ENCODE measurements at places on chromosomes 1 and 21. TPM values are rescaled to one million over a fixed set of nuclear protein-coding genes. Genes with fewer than 3 reads are reported as not detected.
A peak's percentile ranks its signal among the peaks of the same experiment; 100 is the strongest.

Gene AIRE
- not detected for total RNA-seq

Gene TSPEAR
- total RNA-seq: 0.13 TPM

Gene RGS4
- total RNA-seq: 8.5 TPM

Gene CACNA1E
- under 0.01 TPM for total RNA-seq

Gene SPRR2E
- total RNA-seq: not detected

Gene TRIM46
- 1.8 TPM for total RNA-seq

Gene S100A5
- total RNA-seq: not detected

Gene PALMD
- total RNA-seq: 10.9 TPM

Gene CELA3A
- total RNA-seq: not detected

Gene S100A7
- not detected for total RNA-seq

Gene PDC
- total RNA-seq: not detected

Gene IL20
- not detected for total RNA-seq

GRCh38 chr1:61748566-61748965, 6.3 kb downstream of the PATJ start:
- no peak for DNase-seq

DNA sequence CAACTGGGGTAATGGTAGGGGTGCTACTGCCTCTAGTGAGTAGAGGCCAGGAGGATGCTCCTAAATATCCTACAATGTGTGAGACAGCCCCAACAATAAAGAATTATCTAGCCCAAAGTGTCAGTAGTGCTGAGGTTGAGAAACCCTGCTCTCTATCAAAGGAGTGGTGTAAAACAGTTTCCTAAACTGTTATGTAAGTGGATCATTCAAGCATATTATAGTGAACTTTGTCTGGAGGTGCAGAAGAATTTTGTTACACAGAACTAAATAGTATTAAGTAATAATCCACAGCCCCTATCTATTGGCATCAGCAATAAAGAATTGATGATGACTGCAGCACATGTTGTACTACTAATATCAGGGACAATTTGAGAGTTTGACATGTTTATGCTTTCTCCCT, 20.3 kb upstream of the TARS2 start:
- DNase-seq: no peak

DNA sequence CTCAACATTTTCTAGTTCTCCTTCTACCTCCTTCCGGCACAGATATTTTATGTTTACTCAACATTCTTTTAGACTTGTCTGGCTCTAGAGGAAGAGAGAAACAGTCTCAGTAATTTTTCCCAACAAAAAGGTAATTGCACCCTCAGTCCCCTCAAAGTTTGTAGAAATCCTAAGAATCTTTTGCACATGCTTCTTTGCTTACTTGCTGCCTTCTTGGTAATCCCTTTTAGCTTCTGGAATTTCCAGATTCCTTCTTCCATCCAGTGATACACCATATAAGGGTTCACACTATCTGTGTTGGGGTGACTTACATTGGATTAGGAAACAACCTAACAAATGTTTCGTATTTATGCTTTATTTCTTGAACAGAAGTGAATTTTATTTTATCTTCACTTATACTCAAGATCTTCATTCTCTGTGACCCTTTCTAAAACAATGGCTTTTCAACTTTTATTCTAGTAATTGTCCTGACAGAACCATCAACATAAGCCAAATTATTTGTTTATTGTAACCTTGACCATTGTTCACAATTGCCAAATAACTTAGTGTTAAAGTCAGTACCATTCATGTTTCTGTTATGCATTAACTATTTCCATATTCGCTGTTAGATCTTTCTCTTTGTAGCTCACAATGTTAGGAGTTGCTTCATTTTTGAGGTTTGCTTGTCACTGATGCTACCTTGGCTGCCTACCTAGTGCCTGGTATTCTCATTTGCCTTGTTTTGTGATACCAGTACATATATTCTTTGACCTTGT, 238.1 kb downstream of the HMCN1 start:
- DNase-seq: no peak

DNA sequence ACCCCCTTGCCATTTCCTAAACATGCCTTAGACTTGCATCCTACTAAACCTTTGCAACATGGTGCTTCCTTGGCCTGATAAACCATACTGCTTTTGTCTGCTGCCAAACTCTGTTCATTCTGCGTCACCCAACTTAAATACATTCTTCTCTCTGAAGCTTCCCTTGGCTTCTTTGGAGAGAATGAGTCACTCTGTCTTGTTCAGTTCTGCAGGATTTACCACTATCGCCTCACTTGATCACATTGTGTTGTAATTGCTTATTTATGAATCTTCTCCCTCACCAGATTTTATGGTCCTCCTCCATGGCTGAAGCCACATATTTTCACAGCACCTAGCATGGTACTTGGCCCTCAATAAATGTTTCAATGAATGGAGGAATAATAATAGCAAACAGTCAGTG, 21.7 kb upstream of the TUT4 start:
- DNase-seq: peak; percentile 47

- DNase-seq: peak; percentile 81
Measured at GRCh38 chr1:44405031-44405797, at the start of gene RNF220. TSS of gene RNF220 (plus strand) at chr1:44405255.

GRCh38 chr1:207861442-207862177, 49.3 kb downstream of the CD34 start:
- no peak for DNase-seq

- DNase-seq: no peak
Measured at GRCh38 chr1:42152119-42152518, 1.1 kb upstream of the GUCA2B start.

- no peak for DNase-seq
Measured at GRCh38 chr1:60540141-60540540, 466.6 kb upstream of the C1orf87 start.

GRCh38 chr1:116133696-116134475, 22.7 kb downstream of the MAB21L3 start:
- no peak for DNase-seq

GRCh38 chr21:14602382-14602958, 56.4 kb upstream of the SAMSN1 start:
- DNase-seq: no peak

DNA sequence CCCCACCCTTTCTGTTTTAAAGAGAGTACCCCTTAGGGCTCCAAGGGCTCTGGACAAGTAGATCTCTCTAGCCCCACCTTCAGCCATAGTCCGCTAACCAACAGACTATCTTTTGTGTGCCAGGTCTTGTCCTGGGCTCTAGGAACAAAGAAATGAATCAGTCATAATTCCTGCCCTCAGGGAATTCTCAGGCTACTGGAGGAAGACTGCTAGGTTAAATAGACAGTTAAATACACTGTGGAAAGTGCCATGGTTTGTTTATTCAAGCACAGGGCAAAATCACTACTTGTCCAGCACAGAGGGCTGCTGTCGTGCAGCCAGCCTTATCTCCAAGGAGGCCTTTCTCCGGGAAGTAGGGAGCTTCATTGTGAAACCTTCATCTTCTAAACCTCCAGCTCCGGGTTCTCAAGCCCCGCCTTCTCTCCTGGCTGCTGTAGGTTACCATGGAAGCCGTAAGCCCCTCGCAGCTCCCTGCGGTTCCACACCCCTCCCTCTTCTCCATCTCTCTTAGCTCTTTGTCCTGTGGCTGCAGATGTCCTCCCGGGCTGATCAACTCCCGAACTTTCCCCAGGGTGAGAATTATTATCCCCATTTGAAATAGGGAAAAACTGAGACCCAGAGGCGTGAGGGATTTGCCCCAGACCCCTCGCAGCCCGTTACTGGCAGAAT, 29.8 kb downstream of the SHISAL2A start:
- DNase-seq: no peak

- no peak for DNase-seq
Measured at GRCh38 chr1:82534996-82535395, 734.3 kb downstream of the ADGRL2 start.

GRCh38 chr1:23772049-23772853, 6.0 kb upstream of the PITHD1 start:
- peak; percentile 60 for DNase-seq

DNA sequence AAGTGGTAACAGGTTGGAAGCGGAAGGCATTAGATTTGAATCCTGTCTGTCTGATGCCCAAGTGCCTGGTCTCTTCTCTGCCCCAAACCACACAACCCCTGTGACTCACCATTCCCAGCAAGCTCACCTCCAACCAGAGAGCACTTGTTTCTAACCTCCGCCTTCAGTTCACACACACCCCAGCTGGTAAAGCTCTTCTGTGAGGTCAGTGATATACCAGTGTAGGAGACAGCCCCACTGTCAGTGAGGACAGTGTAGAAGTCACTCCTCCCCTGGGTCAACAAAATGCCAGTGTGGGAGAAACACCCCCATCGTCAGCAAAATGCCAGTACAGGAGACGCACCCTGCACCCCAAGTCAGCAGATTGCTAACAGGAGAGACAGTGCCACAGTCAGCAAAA, 2.6 kb downstream of the RIMS3 start:
- no peak for DNase-seq
